ENCODE measurements at places on chromosomes 7 and 10.

- DNase-seq: no peak
Observed at GRCh38 chr10:33252794-33253203, 81.7 kb downstream of the NRP1 start.

GRCh38 chr10:57880446-57881227 lies 387.1 kb downstream of the IPMK start:
- no peak for DNase-seq

GRCh38 chr7:90155206-90155605 lies 937 bp downstream of the STEAP1 start:
- DNase-seq: no peak

GRCh38 chr7:105250706-105251105 lies 138.0 kb downstream of the SRPK2 start:
- no peak for DNase-seq

- DNase-seq: no peak
Observed at GRCh38 chr7:134589491-134589941, 40.6 kb downstream of the AKR1B15 start.

- DNase-seq: no peak
Observed at GRCh38 chr10:70441161-70441894, at the start of gene NODAL. Gene NODAL, minus strand, starts transcription at chr10:70441681. Its CDS starts 14 bp downstream, at chr10:70441667.

DNA sequence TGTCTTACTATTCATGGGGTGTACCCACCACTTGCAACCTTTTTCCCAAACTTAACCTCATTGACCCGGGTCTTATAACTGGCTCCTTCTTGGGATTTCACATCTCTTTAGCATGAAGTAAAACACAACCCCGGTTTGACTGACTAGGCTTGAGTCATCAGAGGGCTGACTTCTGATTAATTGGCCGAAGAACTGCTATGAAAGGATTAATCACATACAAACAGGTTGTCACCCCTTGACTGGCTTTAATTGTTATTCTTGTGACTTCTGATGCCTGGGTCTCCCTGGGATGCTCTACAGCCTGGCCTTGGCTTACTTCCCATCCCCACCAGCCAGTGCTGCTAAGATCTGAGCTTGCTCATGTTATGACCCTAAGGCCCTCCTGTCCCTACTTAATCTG lies 8.8 kb upstream of the CRPPA start:
- no peak for DNase-seq
